Brain microvascular endothelial cell (primary cell): ENCODE measurements at places on chromosomes 4 and X.
A peak's percentile ranks its signal among the peaks of the same experiment; 100 is the strongest.

DNA sequence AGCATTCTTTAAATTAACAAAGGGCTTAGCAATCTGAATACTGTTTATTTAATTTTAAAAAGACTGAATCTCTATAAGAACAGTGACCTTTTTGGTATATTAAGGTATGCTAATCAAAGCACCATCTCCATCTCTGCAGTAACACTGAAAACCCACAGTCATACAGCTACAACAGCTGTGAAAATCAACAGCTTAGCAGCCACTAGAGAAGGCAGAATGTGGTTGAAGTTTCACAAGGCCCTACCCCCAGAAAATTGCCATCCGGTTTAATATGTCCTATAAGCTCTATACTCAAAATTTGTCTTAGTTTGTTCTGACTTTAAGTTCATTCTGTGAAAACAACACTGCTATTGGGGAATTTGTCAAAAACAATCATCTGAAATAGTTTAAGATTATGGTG, 128.7 kb downstream of the OPHN1 start:
- no peak for DNase-seq

GRCh38 chrX:106436691-106437090, 175.1 kb upstream of the RADX start:
- no peak for DNase-seq

DNA sequence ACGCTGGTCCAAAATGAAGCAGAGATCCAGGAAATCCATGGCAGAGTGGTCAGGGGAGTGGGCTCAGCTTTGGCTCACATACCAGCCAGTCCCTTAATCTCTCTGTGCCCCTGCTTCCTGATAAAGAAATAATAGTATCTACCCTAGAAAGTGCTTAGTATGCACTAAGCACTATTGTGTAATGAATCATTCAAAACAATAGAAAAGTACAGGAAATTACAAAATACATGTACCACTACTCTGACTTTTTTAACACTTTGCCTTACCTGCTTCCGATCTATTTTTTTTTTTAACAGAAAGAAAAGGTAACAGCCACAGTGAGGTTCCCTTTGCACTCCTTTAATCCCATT, 49.9 kb downstream of the TBC1D9 start:
- no peak for DNase-seq

DNA sequence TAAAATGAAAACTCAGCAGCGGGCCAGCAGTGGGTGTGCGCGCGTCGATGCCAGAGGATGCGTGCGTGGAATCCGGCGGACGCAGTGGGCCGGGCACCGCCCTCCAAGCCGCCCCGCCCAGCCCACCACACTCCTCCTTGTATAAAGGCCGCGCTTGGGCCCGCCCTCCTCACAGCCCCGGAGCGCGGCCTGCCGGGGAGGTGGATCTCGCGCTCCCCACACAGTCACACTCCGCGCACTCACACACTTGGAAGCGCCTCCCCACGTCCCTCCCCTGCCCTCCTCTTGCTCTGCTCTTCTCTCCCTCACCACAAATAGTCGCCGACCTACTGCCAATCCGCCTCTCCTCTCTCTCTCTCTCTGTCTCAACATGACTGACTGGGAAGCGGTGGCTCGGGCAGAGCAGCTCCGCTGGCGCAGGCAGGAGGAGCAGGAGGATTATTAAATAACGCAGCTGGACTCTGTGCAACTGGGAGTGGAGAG, at the start of gene CCSER1:
TSS of gene CCSER1 (plus strand) at position 172 of the 483 bp plus-strand sequence.
- DNase-seq: no peak

GRCh38 chr4:156790866-156791265, 180.7 kb downstream of the PDGFC start:
- DNase-seq: peak; percentile 59

DNA sequence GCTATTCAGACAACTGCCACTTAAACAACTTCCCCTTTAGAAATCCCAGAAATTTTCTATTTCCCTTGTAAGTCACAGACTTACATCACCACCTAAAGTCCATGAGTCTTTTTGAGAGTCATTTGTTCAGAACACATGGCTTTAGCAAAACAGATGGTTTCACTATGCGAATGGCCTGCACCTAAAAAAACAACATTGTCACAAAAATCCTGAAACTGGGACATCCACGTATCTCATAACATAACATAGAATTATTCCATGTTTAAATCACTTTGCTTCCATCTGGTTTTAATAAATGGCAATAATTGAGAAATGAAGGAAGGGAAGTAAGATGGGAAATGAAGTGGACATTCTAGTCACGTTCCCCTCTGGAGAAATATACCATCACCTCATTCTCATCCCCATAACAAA, 155.3 kb upstream of the EDNRA start:
- no peak for DNase-seq

DNA sequence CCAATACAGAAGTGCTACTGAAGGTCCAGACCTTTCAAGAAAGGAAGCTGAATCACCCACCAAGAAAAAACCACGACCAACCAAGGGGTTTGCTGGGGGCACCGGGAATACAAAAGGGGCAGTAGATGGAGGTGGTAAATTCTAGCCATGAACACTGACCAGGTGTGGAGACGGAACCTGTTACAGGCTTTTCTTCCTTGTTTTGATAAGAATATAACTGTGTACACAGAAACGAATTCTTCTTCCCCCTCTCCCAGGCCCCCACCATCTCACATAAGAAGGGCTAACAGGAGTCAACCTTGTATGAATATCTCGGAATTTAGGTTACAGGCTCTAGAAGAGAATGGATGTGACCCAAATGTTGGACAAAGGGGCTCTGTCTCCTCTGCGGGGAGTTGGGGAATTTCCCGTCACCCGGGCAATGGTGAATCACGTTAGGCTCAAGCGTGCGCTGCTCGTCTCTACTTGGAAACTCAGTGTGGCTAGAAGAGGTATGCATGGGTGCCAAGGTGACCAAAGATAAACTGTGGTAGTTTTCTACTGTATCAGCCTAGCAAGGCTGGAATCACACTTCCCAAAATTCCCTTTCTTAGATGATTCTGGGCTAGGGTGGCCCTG, 87.0 kb downstream of the AFAP1 start:
- DNase-seq: peak; percentile 84

DNA sequence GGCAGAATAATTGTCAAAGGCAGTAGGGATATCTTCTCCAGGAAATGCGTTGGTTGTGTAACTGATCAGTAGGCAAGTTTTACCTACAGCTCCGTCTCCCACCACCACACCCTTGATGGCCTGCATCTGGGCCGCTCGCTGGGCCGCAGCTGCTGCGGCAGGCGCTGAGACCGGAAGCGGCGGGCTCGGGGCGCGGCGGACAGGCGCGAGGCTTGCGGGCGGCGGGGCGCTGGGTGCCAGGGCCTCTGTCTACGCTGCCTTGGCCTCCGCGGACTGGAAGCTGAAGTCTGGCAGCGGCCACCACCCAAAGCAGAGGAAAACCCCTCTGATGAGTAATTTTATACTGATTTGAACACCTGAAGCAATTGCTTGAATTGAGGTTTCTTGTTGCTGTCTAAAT, 124.2 kb upstream of the ZIC3 start:
- no peak for DNase-seq

- no peak for DNase-seq
Observed at GRCh38 chr4:144611850-144612249, 34.1 kb upstream of the HHIP start.

GRCh38 chr4:188612659-188613058, 473.4 kb downstream of the TRIML1 start:
- no peak for DNase-seq

GRCh38 chr4:98567611-98568010, 90.8 kb downstream of the TSPAN5 start:
- no peak for DNase-seq

GRCh38 chr4:37453999-37454800, 209.7 kb downstream of the NWD2 start:
- no peak for DNase-seq

DNA sequence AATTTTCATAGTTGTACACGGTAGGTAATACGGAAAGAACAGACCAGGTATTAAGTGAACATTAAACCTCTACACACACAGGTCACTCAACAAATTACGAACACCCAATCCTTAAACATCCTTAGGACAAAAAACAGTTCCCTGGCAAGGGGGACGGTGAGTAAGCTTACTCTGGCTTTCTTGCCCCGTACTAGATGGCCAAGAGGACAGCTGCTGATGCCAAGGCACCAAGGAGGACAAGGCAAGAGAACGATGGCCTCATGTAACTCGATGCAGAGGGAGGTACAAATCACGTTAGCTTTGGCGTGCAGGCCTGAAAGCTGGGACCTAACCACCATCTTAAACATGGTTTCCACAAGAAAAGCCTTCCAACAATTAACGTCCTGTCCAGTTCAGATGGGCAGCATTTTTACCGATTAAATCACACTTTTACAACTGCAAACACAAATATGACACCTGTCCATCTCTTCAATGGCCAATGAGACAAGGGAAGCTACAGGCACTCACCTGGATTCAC, 23.7 kb downstream of the FAT1 start:
- no peak for DNase-seq

- no peak for DNase-seq
Observed at GRCh38 chrX:108833993-108834392, 97.6 kb upstream of the IRS4 start.

GRCh38 chr4:125115941-125116340, 198.8 kb upstream of the FAT4 start:
- peak; percentile 88 for DNase-seq

DNA sequence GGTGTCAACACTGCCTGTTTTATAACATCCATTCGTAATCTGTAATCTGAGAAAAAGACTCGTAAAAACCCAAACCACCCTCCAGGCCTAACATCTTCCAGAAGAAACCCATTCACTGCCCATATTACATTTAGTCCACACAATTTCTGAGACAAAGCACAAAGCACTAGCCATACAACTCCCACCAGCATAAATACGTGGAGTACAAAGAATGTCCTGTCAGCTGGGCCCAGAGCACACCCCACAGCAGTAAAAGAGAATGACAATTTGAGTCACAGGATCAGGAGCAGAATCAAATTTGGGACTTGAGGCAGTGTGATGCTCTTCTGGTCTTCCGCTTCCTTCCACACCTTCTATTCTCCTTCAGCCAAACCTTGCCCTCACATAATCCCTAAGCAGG, 6.8 kb downstream of the MECP2 start:
- no peak for DNase-seq

DNA sequence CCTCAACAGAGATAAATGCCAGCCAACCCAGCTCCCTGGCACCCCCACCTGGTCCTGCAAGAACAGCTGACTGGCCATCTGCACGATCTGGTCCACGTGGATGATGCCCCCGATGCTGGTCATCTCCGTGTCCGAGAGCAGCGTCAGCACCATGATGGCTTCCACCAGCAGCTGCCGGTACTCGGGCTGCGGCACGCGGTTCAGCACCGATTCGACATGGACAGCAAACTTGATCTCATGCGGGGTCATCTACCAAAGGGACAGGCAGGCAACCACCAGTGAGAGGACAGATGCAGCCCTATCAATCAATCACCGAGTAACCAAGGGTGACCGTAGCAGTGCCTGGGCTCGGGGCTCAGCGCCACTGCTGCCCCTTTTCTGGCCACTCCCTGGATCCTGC, 89.8 kb downstream of the PHKA2 start:
- no peak for DNase-seq

- no peak for DNase-seq
Observed at GRCh38 chrX:1218286-1218685, 5.8 kb upstream of the CRLF2 start.

DNA sequence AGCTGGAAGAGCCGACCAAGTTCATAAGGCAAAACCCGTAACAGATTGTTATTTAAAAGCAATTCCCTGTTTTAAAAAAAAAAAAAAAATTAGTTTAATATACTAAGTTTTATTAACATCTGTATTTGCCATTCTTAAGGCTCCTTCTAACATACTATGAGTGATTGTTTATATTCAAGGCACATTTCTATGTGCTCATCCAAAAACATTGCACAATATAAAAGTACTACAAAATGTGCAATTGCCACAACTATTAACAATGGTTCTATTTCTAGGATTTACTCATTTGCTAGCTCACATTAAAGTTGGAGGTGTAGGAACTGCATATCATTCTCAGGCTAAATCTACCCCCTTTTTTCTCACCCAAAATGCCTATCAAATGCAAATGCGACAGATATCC, 46.1 kb downstream of the CNOT6L start:
- no peak for DNase-seq

DNA sequence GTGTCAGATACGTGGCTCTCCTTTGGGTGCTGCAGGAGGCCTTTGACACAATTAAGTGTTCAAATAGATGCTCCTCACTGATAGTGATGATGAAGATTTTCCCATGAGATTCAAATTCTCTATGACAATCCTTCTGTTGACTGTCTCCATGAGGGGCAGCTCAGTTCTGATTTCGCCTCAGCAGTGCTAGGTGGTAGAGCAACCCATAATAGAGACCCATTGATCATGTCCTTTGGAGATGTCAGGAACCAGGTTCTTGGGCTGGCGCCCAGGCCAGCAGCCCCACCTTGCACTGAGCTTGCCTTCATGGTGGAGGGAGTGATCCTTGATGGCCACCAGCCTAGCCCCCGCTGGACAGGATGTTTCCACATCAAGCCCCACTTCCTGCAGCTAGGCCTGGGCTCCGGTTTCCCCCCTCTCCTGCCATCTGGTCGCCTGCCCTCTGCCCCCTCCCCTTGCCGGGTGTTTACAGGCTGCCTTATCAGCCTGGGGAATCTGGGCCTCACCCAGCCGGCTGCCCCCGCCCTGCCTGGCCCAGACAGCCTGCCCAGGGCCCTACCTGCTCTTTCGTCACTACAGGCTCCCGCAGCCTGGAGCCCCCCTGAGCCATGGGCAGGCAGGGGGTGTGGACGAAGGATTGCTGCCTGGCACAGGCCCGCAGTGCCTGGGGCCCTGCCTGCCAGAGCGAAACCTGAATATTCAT, 12.6 kb downstream of the ELF4 start:
- DNase-seq: no peak

GRCh38 chr4:85994576-85994975, 365.3 kb downstream of the MAPK10 start:
- no peak for DNase-seq

GRCh38 chr4:163395055-163395454, 51.4 kb downstream of the NPY5R start:
- DNase-seq: peak; percentile 76

- DNase-seq: no peak
Observed at GRCh38 chr4:189838821-189839497, 101.7 kb upstream of the FRG1 start.

- DNase-seq: no peak
Observed at GRCh38 chr4:173909294-173909693, 374.2 kb downstream of the FBXO8 start.

DNA sequence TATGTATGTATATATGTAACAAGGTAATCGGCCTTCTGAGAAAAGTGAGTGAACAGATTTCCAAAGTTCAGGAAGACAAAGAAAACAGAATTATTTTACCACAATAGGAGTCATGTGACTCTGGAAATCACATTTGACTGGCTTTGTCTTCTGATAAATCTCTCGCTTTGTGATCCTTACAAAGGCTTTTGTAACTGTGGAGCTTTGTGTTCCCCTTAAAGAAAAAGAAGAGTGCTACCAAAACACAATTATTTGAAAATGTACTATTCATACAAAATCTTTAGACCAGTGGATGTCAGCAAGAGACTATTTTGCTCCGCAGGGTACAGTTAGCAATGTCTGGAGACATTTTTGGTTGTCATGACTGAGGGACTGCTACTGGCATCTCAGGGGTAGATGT, 238.8 kb downstream of the LDB2 start:
- no peak for DNase-seq
